Stimulated activated CD4-positive, alpha-beta T cell treated with anti-CD3 and anti-CD28 coated beads, Interleukin-1b, Interleukin-23, amount 100 ng/mL, for 48 hours (primary cell): ENCODE measurements at places on chromosomes 1 and 21.

DNA sequence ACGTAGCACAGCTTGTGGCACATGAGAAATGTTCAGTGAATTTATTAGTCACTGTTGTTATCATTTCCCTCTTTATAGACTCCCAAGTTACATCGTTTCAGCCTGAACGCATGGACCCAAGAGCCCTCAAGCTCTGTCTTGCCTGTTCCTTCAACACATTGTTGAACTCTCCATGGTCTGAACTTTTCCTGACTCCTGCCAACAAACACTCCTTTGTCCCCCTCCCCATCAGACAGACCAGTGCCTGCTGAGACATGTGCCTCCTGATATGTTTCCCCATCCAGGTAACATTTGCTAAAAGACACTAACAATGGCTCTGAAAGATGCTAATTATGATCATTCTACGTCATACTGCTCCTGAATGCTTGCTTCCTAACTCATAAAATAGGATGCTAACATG is 108.7 kb upstream of the NFIA start:
- DNase-seq, result no peak

GRCh38 chr1:153513023-153513422 is 22.8 kb downstream of the S100A6 start:
- no peak for DNase-seq

DNA sequence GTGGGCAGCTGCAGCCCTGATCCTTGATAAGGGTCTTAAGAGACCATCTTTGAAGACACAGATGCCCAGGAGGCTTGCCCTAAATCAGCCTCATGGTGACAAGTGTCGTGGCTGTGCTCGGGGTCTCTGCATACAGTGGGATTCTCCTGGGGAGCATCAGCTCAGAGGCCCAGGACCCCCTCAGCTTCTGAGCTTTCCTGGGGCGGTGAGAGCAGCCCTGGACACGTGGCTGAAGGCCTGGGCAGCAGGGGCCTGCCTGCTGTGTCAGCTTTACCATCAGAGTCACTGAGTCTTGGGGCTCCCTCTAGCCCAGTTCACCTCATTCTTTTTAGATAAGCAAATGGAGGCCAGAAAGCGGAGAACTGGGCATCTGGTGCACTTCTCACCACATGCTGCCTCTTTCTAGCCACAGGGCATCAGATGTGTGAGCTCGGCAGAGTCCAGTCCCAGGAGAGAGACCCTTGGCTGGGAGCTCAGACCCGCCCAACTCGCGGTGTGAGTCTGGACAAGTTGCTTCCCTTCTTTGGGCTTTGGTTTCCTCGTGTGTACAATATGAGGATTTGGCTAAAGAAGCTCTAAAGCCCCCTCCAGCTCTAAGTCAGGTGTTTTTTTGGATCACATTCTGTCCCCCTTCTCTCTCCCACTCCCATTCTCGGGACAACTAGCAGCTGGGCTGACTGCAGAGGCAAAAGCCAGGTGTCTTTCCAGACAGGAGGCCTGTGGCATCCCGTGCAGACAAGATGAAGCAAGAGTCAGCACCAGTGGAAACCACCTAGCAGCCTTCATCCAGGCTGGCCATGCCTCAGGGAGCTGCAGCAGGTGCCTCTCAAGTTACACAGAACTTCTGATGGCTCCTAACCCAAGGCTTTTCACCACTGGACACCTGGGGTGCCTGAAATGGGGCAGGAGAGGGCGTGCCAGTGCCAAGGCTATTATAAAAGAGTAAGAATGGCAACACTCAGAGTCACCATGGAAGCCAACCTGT is 119.1 kb downstream of the KCNN3 start:
- no peak for DNase-seq

GRCh38 chr1:55463814-55464475 is 248.8 kb upstream of the USP24 start:
- DNase-seq, result no peak

GRCh38 chr1:11337580-11338073 is 64.6 kb downstream of the UBIAD1 start:
- DNase-seq, result peak; percentile 72

GRCh38 chr21:41865002-41865777 is 14.0 kb downstream of the PRDM15 start:
- no peak for DNase-seq

DNA sequence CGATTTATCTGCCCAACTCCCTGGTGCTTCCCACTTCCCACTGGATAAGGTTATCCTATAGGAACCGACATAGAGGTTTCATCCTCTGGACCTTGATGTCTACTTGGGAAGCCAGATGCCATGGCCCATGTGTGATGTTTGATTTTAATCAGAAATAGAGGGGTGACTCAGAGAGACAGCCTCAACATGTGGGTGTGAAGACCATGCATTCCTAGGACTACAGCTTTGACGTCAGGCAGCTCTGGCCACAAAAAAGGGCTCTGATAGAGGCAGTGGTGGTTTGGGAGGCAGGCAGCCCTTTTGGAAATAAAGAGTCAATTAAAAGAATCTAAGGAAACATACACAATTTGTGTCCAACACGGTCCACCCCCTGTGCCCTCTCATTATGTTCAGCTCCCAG is 5.2 kb upstream of the SH2D2A start:
- peak; percentile 70 for DNase-seq

GRCh38 chr1:70717656-70718055 is 306.6 kb downstream of the CTH start:
- DNase-seq, result no peak

GRCh38 chr1:169115891-169116585 is 9.5 kb downstream of the ATP1B1 start:
- DNase-seq, result peak; percentile 40

- DNase-seq, result no peak
Observed at GRCh38 chr1:19009882-19010321, 53.4 kb upstream of the IFFO2 start.

GRCh38 chr21:44706026-44706705 is 5.2 kb downstream of the TSPEAR start:
- DNase-seq, result no peak

- DNase-seq, result no peak
Observed at GRCh38 chr1:82399093-82399492, 598.4 kb downstream of the ADGRL2 start.

DNA sequence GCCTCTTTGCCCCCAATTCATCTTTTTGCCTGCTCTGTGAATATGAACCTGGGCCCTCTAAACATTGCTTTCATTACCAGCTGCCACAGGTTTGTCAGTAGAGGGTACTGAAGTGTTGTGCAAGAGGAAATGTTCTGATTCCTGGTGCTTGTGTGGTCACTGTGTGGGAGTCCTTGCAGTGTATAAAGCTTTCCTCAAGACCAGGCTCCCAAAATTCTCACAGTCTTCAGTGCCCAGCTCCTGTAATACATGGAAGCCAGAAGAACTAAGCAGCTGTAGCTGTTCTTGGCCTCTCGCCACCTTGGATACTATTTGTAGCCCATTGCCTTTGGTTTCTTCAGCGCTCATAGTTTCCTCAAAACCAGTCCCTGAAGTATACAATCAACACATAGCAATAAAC is 1046.2 kb downstream of the BRINP3 start:
- no peak for DNase-seq

DNA sequence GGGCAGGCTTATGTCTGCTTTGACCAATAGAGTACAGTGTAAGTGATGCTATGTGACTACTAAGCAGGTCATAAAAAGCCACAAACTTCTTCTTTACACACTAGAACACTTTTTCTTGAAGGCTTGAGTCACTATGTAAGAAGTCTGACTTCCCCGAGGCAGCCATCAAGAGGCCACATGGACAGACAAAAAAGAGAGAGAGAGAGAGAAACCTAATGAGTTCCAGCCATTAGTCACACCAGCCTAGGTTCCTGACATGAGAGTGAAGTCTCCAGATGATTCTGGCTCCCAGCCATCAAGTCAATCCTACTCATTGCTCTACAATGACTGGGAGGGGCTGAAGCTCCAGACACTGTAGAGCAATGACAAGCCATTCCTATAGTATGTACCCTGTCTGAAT is 101.4 kb downstream of the LHX9 start:
- peak; percentile 3 for DNase-seq

GRCh38 chr21:43578677-43579303 is 80.5 kb downstream of the HSF2BP start:
- no peak for DNase-seq

- DNase-seq, result no peak
Observed at GRCh38 chr21:42475036-42475435, 21.0 kb downstream of the RSPH1 start.

DNA sequence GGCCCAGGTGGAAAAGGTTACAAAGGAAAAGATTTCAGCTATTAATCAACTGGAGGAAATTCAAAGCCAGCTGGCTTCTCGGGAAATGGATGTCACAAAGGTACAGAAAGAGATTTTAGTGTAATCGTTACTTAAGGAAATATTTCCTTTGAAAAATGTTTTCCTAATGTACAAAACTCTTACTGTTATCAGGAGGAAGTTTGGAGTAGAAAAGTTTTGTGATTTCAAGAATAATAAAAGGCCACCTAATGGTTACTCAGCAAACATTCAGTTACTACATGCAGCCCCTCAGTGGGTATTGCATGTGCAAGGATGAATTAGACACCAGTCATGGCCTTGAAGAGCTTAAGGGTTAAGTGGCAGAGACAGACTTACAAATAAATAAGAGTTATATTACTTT is 85.2 kb downstream of the SDCCAG8 start:
- DNase-seq, result no peak

DNA sequence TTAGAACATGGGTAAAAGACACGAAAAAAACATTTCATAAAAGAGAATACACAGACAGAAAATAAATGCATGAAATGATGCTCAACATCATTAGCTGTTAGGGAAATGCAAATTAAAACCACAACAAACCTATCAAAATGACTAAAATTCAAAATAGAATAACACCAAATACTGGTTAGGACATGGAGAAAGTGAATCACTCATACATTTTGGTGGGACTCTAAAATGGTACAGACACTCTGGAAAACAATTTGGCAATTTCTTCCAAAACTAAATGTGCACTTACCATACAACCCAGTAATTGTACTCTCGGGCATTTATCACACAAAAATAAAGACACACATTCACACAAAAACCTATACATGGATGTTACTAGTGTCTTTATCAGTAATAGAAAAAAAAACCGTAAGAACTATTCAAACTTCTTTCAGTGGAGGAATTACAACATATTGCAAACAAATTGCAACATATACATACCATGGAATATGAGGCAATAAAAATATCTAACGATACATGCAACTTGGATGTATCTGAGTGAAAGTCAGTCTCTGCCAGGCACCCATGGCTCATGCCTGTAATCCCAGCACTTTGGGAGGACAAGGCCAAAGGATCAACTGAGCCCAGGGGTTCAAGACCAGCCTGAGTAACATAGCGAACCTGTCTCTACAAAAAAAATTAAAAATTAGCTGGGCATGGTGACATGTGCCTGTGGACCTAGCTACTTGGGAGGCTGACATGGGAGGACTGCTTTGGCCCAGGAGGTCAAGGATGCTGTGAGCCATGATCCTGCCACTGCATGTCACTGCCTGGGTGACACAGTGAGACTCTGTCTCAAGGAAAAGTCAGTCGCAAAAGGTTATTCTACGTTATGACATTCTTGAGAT is 19.6 kb downstream of the HSF2BP start:
- no peak for DNase-seq

DNA sequence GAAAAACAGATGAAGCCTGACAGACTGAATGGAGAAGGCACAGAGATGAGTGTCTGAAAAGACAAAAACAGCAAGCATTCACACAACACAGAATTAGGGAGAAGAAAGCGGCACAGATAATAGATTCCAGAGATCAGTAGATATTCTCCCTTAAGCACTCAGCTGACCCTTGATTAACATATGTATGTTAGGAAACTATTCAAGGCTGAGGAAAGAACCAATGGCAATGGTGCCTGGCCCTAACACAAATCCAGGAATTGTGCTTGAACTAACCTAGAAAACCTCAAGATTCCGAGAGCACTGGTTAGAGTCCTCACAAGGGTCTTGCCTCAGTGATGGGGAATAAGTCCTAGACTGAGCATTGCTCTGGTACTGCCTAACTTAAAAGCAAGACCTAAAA is 30.9 kb downstream of the KCNT2 start:
- no peak for DNase-seq

DNA sequence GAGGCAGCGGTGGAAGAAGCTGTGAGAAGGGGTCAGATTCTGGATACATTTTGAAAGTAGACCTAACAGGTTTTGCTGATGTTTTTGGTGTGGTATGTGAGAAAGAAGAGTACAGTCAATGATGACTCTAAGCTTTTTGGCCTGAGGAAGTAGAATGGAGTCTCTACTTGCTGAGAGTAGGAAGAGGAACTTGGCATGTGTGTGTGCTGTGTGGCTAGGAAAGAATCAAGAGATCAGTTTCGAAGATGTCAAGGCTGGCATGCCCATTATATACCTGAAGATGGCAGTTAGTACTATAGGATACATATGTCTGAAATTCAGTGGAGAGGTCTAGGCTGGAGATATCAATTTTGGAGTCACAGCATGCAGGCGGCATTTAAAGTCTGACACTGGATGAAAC is 64.4 kb downstream of the MAB21L3 start:
- no peak for DNase-seq

DNA sequence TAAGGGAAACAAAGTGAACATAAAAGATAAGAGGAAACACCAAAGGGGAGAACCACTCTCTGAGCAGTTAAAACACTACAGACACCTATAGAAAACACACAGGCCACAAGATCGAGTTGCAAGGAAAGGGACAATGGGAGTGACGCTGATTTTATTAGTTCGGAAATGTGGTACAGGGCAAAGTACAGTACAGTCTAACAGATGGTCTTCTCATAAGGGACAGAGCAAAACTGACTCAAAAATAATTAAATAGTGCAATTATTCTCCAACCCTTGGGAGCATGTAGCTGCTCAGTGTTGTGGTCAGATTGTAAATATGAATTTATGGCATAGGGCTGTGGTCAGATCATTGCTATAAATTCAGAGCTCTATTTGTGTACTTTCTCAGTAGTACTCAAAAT is 352.0 kb downstream of the USH2A start:
- DNase-seq, result no peak
